Heart right ventricle (tissue), 16 donors: ENCODE measurements at places on chromosomes 4 and X. TPM values are rescaled to one million over a fixed set of nuclear protein-coding genes. Genes with fewer than 3 reads are reported as not detected.

DNA sequence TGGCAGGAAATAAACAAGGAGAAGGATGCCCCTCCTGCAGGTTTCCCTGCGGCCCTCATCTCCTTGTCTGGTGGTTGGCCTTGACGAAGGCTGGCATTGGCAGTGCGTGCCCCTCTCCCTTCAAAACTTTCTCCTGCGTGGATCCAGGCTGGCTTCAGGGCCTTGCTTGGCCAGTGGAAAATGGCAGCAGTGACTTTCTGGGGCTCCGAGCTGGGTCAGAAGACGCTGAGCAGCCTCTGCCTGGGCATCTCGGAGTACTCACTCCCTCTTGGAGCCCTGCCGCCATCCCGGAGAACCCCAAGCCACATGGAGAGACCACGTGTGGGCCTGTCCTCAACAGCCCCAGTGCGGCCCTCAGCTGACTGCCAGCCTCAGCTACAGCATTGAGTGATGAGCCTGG is 39.5 kb downstream of the ADRA2C start:
- no peak for DNase-seq

DNA sequence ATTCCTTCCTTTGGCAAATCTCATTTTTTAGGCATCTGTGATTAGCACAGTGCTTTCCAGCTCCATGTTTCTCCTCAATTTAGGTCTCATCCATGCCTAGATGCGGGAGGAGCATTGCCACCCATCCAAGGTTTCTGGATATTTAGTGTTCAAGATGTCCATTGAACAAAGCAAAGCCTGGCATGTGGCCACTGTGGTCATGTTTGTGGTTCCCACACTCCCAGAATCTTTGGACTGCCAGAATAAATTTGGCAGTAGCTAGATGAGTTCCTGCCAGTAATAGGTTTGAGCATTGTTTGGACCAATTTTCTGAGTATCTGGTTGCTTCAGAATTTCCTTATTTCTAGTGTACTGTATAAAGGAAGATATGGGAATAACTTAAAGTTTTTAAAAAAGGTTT is 1124.1 kb downstream of the ADGRL3 start:
- peak; percentile 38 for DNase-seq

GRCh38 chrX:14243823-14244222 is 214.1 kb upstream of the GEMIN8 start:
- DNase-seq, result no peak

DNA sequence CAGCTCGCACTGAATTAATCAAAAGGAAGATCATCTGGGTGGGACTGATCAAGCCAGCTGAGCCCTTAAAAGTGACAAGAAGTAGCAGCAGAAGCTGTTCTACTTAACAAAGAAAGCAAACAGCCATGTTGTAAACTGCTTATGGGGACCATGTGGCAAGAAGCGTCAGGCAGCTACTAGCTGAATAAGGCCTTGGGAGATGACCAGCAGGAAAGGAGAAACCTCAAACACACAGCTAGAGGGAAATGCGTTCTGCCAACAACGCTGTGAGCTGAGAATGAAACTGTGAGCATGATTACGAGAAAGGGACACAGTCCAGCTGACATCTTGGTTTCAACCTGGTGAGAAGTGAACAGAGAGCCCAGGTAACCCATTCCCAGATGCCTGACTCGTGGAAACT is 49.3 kb upstream of the FAM9A start:
- DNase-seq, result no peak

DNA sequence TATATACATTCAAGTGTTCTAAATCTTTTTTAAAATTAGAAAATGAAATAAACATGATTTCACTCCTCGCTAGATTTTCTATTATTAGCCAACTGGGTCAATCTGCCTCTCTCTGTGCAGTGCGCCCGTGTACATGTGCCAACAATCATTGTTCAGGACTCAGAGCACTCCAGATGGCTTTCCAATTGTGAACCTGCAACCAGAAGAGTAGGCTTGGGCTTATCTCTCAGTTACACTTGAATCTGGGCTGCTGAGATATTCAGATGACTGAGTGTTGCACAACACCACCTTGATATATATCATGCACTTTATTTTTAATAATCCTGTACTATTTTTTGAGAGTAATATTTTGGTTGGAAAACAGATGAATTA is 184.0 kb upstream of the FSTL5 start:
- DNase-seq, result peak; percentile 21

- no peak for DNase-seq
Observed at GRCh38 chrX:16186380-16187007, 19.2 kb downstream of the MAGEB17 start.

GRCh38 chr4:2535376-2536192 is 863 bp upstream of the FAM193A start:
- peak; percentile 53 for DNase-seq

- DNase-seq, result no peak
Observed at GRCh38 chrX:12360986-12361598, 222.8 kb downstream of the FRMPD4 start.

DNA sequence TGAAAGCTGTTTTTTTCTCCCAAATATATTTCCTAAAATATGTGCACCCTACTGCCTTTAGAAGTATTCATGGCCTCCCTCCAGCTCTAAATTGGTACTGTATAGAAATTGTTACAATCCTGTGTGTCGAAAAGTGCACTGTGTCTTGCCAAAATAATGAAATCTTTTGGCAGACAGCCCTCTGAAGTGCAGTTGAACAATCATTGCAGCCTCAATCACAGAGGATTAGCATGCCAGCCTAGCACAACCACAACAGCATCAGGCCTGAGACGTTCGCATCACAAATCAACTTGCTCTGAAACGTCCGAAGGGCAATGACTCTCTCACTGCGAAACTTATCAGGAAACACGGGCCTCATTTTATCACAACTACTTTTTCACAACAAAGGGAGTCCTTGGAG is 99.0 kb downstream of the ANOS1 start:
- DNase-seq, result no peak

DNA sequence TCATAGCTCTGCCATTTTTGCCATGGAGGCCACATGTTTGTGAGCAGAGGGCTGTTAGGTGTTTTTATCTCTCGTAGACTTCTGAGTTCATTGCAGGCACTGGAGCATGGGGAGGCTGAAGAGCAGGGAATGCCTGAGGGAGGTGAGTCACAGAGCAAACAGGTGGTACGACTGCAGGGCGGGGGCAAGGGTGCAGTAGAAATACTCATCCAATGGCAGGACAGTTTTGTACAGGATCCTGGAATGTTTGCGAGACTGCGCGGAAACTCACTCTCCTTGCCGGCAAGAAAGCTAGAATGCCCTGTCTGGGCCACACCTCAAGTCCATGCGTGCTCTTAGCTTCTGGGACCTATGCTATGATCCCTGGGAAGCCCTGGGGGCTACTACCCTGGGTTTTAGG is 20.0 kb upstream of the VCX2 start:
- no peak for DNase-seq

DNA sequence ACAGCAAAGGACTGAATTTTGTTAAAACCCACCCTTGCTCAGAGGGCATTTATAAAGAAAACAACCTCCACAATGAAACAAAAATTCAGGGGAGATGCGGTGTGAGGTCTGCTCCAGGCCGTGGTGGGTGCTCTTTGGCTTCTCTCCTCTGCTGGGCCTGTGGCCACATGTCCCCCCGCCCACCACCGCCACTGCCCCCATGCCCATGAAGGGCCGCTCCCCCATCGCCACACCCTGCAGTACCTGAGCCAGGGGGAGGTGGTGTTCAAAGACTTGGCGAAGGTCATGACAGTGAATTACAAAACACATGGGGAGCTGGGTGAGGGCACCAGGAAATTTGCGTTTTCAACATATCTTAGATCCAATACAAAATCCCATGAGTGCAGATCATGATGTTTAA is 14.2 kb upstream of the CFAP299 start:
- DNase-seq, result no peak

DNA sequence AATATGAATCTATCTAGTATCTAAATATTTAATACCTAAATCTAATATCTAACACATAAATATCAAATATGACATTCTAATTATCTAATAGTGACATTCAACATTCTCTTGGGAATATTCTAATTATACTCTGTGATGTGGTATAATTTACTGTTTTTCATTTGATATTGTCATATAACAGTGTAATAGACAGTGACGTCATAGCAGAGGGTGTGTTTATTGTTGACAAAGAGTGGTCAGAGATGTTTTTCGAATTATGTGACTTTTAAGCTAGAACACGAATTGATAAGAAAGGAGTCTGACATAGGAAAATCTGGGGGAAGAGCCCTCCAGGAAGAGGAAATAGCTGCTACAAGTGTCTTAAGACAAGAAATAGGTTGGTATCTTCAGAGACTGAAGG is 5.9 kb upstream of the MAGEC3 start:
- DNase-seq, result no peak

DNA sequence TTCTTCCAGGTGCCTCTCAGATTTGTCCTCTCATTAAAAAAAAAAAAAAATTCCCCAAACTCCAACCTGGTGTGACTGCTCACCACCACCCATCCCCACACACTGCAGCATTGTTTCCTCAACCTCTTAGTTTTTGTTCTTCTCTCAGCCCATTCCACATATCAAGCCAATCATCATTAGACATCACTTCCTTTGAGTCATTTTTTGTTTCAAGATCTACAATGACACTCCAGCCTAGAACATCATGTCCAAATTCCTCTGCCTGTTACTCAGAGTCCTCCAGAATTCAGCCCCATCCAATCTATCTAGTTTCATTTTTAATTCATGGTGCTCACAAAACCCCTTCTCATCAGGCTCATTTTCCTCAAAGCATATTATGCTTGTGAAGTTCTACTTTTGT is 262.5 kb upstream of the TEX13A start:
- no peak for DNase-seq

- DNase-seq, result peak; percentile 48
Observed at GRCh38 chr4:185774845-185775680, 36.9 kb downstream of the SORBS2 start.

DNA sequence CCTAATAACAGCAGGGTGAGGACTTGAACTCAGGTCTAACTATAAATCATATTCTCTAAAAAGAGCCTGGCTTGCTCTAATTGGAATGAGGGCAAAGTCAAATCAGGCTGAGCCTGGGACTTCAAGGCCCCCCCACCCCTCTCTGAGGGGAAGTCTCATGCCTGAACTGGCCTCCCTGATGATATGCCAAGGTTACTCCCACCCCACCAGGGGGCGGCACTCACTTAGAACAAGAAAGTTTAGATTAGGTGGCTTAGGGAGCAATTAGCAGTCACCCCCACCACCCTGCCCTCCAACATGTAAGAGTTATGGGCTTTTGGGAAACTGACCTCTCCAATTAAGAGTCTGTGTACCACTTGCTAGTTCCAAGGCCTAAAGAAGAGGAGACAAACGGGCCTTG is 2.7 kb downstream of the FOXO4 start:
- peak; percentile 43 for DNase-seq

GRCh38 chr4:188942606-188943005 is 803.4 kb downstream of the TRIML1 start:
- DNase-seq, result no peak

DNA sequence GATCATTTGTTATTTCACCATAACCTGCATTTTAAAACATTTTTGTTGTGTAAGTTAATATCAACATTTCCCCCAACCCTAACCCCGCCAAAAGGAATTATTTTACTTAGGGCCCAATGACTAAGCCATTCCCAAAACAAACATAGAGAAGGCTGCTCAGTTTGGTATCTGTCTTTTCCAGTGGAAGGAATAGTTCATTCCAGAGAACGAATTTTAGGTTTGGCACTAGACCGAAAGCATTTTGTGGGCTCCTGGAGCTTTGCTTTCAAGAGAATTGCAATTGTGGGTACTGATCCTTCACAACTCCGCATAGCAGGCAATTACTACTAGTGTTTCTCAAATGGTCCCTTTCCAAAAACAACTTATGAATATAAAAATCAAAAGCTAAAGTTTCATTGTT is 226.7 kb upstream of the MAD2L1 start:
- no peak for DNase-seq

DNA sequence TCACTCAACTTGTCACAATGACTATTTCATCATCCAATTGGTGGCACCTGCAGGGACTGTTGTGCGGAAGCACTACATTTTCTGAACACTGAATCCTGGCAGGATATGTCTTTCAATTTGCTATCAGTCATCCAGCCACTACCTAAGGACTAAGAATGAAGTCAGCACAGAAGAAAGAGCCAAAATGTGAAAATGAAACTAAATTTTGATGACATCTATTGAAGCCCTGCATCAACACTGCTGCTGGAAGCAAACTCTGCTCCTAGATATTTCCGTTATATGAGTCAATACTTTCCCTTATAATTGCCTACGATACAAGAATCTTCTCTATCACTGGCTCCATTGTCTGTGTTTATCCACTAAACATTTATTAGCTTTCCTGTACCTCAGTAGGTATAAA is 917.9 kb downstream of the RAPGEF2 start:
- no peak for DNase-seq

DNA sequence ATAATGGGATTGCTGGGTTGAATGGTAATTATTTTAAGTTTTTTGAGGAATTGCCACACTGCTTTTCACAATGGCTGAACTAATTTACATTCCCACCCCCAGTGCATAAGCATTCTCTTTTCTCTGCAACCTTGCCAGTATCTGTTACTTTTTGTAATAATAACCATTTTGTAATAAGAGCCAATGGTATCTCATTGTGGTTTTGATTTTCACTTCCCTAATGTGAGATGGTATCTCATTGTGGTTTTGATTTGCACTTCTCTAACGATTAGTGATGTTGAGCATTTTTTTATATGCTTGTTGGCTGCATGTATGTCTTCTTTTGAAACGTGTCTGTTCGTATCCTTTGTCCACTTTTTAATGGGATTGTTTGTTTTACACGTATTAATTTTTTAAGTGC is 213.1 kb upstream of the HDX start:
- DNase-seq, result no peak

The FRMPD4 gene
- 2.2 TPM for total RNA-seq

The ADH1A gene
- 1.00 TPM for total RNA-seq

The TCEAL5 gene
- total RNA-seq, result 0.25 TPM

The FGA gene
- total RNA-seq, result not detected

The SLC49A3 gene
- 13.5 TPM for total RNA-seq

The ACSL1 gene
- 270 TPM for total RNA-seq

The TRIML2 gene
- not detected for total RNA-seq

The KLHL4 gene
- 1.8 TPM for total RNA-seq

The LIMCH1 gene
- total RNA-seq, result 274 TPM

The HDAC6 gene
- total RNA-seq, result 39.8 TPM

The G3BP2 gene
- total RNA-seq, result 87.4 TPM

The PABPC1L2A gene
- not detected for total RNA-seq

The MAPK10 gene
- 2.7 TPM for total RNA-seq
